NCI-H1694 (cell line): ENCODE measurements at places on chromosomes 13 and 19.

DNA sequence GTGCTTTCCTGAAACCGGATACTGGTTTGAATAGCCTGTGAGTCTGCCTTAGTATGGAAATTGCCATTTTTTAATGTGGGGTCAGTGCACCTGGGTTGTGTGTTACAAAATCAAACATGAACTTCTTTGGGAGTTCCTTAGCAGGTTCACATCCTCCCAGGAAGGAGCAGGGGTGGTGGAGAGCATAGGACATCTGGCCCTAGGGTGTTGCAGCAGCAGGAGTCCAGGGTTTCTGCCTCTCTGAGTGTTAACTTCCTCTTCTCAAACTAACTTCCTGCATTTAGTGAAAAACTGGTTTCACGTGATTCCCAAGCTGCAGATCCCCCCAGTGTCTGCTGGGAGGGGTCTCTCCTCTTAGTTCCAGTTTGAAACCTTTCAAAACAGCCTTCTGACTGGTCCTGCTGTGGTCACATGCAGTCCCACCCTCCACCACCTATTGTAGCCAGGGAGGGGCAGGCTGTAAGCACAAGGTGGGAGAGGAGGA, 7.2 kb downstream of the RNASEH2B start:
- DNase-seq, result no peak

DNA sequence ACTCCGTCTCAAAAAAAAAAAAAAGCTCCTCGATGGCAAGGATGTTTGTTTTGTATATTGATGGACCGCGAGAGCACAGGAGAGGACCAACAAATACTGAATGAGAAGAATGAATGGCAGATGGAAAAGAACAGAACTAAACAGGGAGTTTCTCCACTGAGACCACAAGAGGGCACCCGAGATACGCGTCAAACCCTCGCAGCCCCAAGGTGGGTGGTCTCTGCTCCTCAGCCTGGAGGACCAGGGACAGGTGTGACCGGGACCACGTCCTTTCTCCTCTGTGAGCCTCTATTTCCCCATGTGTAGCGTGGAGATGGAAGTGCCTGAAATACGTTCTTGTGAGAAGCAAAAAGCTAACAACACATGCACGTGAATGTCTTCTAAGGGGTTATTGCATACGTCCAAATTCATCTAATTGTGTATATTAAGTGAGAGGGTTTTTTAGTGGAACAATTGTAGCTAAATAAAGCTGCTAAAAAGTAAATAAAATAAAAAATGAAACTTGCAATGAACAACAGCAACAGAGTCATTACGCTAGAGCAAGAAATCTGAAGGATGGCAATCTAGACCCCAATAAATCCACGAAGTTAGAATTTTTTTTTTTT, 8.3 kb upstream of the CDC42EP5 start:
- no peak for DNase-seq

DNA sequence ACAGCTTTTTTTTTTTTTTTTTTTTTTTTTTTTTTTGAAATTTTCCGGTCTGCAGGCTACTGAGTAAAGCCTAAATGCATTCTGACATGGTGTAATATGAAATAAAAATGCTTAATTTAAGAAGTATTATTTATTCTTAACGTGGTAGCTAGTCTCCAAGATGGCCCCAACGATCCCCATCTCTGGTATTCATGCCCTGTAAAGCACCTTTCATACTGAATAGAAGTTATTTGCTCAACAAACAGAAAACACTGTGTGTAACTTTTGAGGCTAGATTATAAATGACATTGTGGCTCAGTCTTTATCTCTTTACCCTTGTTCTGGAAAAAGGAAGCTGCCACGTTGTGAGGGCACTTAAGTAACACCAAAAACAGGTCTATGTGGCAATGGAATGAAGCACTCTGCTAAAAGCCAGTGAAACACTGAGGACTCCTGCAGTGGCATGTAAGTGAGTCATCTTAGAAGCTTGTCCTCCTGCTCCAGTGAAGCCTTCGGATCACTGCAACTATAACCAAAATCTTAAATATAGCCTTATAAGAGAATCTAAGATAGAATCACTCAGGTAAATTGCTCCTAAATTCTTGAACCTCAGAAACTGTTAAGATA, 128.7 kb downstream of the UGGT2 start:
- DNase-seq, result no peak

- no peak for DNase-seq
Measured at GRCh38 chr13:24071423-24072075, 89.0 kb upstream of the SPATA13 start.

DNA sequence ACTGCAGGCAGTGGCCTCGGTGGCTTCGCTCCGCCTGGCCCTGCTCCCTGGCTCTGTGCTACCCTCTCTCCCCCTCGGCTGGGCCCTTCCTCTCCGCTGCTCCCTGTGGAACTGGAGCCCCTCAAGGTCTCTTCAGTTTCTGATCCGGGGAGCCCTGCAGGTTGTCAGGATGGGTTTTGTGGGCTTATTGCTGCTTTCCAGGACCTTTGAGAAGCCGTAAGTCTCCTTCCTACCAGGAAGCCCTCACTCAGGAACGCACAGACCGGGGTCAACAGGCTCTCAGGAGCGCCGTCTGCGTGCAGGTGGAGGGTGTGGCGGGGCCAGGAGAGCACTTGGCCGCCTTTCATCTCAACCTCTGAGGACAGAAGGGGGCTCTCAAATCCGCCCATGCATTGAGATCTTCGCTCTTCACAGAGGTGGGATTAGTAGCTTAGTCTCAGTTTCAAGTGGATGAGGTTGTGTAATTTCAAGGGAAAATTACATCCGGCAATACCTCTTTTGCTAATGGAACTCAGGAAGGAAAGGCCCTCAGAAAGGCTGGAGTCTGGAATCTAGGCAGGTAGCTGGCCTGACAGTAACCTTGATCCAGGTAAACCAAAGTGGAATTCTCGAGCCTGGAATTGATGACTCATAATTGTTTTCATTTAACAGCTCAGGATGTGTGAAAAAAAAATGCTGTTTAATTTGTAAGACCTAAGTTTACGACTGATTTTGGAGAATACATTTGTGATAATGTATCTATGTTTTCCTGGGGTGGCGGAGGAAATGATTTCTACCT, 102.0 kb downstream of the ATP11A start:
- DNase-seq, result no peak

DNA sequence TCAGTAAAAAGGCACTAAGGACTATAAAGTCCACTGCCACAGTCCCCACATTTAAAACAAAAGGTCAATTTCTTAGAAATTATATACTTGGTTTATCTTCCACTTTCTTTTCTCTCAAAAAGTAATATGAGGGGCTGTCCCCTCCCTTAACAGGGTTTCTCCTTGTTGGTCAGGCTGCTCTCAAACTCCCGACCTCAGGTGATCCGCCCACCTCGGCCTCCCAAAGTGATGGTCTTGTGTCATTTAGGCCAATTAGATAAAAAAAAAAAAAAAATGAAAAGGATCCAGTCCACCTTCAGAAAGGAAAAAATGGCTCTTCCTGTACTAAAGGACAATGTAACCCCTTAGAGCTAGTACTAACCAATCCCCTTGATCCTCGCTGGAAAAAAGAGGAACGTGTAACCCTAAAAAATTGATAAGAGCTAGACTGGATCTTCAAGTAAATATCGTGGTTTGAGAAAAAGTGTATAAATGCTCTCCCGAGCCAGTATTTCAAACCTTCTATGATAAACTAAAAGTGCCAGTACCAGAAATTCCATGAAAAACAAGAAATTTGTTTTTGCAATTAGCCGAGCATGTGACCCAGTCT, 9.0 kb upstream of the CD70 start:
- no peak for DNase-seq

DNA sequence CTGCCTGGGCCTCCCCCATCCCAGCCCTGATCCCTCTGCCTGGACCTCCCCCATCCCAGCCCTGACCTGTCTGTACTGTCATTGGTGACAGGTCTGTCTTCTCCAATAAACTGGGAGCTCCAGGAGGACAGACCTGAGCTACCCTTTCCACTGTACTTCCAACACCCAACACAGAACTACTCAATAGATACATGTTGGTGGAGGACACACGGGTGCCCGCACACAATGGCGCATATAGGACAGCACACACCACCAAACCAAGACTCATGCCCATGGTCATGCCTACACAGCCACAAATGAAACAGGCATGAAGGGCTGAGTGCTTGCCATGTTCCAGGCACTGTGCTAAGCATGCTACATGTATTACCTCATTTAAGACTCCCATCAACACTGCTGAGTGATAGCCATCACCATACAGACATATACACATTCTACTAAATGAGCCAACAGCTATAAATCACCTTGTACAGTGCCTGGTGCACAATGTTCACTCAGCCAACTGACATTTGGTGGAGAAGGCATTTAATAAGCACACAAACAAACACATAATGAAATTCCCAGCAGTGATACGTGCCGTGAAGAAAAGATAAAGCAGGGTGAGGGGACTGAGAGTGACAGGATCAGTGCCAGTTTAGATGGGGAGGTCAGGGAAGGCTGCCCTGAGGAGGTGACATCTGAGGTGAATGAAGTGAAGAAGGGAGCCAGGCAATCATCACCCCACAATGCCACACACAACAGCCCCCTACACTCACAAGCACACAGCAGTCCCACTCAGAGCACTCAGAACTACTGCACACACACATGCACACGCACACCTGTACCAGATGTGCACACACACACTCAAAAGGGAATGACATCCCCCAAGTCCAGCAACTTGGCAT, 857 bp downstream of the POU2F2 start:
- DNase-seq, result no peak

- DNase-seq, result no peak
Measured at GRCh38 chr19:16623576-16623975, 4.4 kb downstream of the MED26 start.

DNA sequence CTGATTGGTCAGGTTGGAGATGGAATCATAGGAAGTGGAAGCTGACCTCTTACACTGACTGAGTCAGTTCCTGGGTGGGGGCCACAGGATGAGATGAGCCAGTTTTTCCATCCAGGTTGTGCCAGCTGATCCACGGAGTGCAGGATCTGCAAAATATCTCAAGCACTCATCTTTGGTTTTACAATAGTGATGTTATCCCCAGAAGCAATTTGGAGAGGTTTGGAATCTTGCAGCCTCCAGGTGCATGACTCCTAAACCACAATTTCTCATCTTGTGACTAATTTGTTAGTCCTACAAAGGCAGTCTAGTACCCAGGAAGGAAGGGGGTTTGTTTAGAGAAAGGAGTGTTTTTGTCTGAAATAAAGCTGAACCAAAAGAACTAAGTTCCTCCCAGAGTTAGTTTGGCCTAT, 212.8 kb downstream of the SLITRK6 start:
- DNase-seq, result no peak

DNA sequence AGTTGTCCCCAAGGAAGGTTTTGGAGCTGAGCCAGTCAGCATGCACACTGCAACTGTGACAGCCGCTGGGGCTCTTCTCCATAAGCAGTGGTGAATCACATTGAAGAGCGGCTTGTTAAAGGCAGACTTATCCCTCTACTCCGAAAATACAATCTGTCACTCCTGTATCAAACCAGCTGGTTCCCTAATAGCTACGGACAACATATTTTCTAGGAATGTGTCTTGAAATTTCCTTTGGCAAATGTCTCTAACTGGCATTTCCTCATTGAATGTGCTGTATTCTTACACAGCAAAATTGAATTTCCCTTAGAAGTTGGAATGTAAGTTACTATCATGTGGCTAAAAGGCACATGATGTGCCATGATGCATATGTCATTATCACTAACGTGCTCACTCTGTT, 104.0 kb upstream of the GPR12 start:
- peak; percentile 94 for DNase-seq

DNA sequence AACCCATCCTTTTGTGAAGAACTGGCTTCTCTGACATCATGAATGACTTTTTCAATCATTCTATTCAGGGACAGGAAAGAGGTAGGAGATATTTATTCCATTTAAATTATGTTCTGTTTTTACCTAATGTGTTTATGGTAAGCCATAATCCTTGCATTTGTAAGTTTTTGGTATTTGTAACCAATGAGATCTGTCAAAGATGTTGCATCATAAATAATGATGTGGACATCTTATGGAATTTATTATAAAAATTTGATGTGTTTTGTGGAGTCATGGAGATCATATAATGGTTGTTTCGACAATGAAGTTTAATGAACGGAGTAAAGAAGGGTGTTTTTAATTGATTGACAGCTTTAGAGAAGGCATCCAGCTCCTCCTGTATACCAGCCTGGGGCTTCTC, 67.6 kb downstream of the LMO7 start:
- DNase-seq, result no peak

DNA sequence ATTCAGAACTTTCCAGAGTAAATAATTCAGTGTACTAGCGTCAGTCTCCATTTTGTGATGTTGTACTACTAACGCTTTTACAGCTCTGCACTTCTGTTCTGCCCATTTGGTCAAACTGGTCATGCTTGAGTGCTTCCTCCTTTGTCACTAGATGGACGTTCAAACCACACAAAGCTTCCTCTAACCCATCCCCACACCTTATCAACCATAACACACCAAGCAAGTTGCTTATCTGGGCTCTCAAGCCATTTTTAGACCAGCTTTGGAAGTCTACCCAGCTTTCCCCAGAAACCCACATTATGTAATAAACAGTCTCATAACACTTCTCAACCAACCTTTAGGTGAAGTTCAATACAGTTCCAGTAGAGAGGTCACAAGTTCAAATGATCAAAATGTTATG, 2.3 kb upstream of the ZNF347 start:
- no peak for DNase-seq

- no peak for DNase-seq
Measured at GRCh38 chr13:31088826-31089420, 72.8 kb downstream of the HSPH1 start.

DNA sequence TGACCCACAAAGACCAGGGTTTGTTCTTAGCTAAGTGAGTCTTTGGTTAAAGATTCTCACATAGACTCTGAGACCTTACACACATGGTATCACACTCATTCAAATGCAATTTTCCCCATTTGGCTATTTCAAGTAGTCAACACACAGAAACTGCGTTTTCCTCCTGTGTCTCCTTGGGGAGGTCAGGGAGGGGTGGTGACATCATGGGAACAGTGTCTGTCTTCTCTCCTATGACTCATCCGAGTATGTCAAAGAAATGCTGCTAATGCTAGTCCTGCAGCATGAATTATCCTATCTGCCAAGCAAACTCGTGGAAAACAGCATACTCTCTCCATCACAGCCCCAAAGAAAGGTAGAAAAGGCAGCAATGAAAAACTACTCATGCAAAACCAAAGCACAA, 100.2 kb downstream of the ENOX1 start:
- no peak for DNase-seq

- no peak for DNase-seq
Measured at GRCh38 chr13:45865414-45865813, 13.9 kb upstream of the SIAH3 start.

- no peak for DNase-seq
Measured at GRCh38 chr19:31174948-31175347, 174.3 kb downstream of the TSHZ3 start.

GRCh38 chr13:99867535-99868257, 103.9 kb downstream of the ZIC5 start:
- no peak for DNase-seq

DNA sequence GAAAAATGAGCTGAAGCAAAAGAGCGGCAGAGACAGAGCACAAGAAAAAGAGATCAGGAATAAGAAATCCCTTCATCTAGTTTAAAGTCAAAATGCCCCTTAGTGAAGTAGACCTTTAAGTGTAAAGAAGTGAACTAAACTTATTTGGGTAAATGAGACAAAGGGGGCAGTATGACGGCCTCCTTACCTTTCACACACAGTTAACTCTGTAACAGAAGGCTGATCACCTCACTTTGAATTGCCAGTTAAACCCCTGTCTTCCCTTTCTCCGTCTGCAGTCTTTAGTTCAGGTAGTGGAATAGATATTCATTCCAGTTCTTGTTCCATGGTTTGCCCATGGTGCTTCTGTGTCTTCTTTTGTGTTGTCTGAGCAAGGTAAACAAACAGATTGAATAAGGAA, 1029.8 kb downstream of the DIAPH3 start:
- DNase-seq, result no peak
